ENCODE measurements at places on chromosomes 3 and 15.

GRCh38 chr15:90529371-90530249, at the start of gene CRTC3:
CRTC3 (plus strand) TSS chr15:90529923; CDS start chr15:90530072, 149 bp downstream.
- DNase-seq, result peak; percentile 14

DNA sequence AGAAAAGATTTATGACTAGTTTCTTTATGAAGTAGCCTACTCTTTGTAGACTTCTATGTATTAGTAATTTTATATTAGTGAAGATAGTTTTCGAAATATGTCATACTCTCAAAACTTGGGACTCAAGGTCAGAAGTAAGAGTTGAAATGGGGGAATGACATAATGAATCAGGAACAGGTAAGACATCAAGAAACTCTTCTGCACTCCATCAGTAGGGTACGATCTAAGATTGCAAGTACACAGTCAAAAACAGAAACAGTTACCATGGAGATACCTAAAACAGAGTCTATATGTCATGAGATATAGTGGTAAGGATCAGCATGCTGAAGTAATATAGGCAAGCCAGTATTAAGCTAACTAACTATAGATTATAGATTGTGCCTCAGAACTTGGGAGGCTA, 187.0 kb upstream of the MLF1 start:
- DNase-seq, result no peak

GRCh38 chr3:6861625-6862000, 698 bp downstream of the GRM7 start:
- no peak for DNase-seq

GRCh38 chr3:128369881-128370642, 96.6 kb downstream of the DNAJB8 start:
- DNase-seq, result no peak

- DNase-seq, result no peak
Observed at GRCh38 chr3:122969585-122970469, 57.7 kb downstream of the SEMA5B start.

DNA sequence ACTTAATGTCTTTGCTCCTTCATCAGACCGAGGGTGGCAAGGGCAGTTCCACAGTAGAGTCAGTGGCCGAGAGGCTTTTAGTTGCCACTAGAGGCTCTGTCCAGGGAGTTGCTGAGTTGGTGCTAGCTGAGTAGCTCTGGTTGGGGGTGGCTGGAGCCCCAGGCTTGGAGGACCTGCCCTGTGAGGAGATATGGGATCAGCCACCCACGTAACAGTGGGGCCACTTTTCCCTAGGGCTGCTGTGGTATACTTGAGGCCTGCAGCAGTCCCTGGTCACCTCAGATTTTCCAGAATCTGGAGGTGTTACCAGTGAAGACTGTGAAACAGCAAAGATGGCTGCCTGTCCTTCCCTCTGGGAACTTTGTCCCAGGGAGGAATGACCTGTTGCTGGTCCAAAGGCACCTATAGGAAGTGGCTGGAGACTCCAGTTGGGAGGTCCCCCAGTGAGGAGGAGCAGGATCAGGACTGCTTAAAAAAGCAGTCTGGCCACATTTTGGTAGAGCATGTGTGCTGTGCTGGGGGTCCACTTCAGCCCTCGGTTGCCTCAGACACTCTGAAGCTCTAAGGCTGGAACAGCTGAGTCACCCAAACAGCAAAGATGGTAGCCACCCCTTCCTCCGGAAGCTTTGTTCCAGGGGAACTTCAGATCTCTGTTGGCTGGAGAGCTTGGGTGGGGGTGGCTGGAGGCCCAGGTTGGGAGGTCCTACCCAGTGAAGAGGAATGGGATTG, 72.9 kb downstream of the AKAP13 start:
- DNase-seq, result no peak

DNA sequence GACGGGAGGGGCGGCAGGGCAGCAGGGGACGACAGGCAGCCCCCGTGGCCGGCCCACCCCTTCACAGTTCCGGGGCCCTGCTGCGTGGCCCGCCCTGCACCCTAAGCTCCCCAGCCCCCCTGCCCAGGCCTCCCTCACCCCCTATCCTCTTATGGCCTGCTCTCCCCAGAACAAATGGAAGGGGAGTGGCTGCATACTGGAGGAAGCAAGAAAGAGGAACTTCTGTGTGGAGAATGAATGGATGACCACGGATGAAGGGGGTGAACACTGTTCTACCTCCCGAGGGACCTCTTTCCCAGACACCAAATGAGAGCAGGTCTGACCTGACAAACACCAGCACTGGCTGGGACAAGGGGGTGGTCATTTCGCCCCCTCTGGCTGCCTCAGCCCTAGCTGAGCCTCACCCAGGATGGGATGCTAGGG, 25.0 kb downstream of the SEC61A1 start:
- no peak for DNase-seq

GRCh38 chr15:80121546-80121945, 31.3 kb upstream of the FAH start:
- DNase-seq, result no peak

- DNase-seq, result no peak
Observed at GRCh38 chr3:62818347-62818746, 56.9 kb downstream of the CADPS start.

DNA sequence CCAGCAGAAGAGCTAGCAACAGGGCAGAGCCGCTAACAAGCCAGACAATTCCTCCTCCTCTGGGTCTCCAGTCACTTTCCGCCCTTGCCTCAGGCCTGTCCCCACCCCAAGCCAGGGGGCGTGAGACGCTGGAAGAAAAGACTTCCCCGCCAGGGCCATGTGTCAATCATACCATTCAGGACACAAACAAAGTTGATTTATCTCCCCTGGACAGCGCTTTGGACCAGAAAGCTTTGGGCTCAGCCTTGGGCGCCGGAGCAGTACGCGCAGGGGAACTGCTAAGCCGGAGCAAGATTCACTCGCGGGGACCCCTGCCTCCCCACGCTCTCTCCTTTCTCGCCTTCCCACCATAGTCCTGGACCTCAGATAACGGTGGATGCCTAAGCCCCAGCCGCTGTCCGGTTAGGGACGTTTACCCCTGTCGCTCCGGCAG, 479 bp downstream of the LRRC2 start:
- DNase-seq, result peak; percentile 90

DNA sequence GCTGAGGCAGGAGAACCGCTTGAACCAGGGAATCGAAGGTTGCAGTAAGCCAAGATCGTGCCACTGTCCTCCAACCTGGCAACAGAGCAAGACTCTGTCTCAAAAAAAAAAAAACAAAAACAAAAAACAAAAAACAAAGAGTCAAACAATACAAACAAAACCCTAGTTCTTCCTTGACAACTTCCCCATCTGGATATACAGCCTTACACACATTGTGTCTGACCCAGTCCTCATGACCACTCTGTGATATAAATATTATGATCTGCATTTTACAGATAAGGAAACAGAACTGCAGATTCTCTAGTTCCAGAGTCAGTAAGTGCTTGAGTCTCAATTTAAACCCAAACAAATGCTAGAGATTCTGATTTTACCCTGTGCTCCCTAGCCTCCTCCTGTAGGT, 4.8 kb upstream of the ESYT3 start:
- no peak for DNase-seq

DNA sequence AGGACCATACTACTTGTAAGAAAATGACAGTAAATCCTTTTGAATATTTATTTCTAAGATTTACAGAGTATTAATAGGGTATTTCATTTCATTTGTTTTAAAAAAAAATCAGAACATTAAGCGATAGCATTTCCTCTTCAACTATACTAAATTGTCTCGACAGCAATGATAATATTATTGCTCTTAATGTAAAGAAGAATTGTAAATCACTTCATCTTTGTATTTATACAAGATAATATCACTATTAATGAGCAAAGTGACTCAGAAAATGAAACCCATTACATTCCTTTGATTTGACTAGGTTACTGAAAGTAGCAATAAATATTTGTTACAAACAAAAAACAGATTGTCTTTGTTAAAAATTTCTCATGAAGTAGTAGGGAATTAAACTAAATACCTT, 131.1 kb upstream of the CNTN4 start:
- DNase-seq, result no peak

GRCh38 chr3:105764378-105765307, 104.2 kb downstream of the CBLB start:
- DNase-seq, result no peak

- no peak for DNase-seq
Observed at GRCh38 chr15:101522621-101523559, 33.4 kb upstream of the PCSK6 start.

GRCh38 chr3:178823591-178824246, 247.9 kb downstream of the ZMAT3 start:
- no peak for DNase-seq

DNA sequence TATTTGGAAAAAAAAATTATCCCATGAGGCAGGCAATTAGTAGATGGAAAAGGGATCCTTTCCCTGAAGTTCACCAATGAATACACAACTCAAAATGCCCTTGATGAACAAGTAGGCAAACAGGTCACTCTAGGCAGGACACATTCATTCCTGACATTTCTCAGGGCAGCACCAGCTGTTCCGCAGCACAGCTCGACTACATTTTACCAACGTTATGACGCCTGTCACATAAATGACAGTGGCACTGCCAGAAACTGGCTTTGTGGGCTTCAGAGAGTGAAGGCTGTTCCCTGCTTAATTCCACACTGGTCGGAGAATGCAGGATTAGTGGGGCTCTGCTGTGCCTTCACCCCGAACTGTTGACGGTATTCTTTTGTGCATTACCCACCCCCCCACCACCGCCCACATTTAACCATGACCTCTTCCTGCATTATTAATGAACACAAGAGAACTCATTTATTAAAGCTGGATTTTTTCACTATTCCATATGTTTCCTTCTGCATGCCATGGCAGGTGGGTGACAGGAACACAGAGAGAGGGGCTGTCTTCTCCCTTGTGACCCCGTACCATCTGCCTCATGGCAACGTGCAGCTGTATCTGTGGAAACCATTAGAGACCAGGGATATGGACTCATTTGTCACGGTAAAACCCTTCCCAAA, 197.6 kb downstream of the PDZRN3 start:
- no peak for DNase-seq

DNA sequence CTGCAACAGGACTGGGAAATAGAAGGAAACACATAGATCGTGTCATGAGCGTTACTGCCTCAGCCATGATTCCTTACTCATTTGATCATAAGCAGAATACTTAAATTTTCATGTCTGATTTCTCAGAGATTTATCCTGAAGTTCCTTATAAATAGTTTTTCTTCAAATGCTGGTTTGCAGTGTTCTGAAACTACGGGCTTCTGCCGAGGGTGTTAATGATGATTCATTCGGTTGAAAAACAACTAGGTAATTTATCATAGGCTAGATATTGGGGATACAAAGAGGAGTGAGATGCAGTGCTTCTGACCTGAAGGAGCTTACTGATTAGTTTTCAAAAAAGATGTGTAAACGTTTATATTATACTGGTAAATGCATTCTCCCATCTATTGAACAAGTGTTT, 428.9 kb downstream of the NLGN1 start:
- DNase-seq, result no peak

GRCh38 chr3:113600418-113601182, 68.2 kb downstream of the SIDT1 start:
- no peak for DNase-seq

DNA sequence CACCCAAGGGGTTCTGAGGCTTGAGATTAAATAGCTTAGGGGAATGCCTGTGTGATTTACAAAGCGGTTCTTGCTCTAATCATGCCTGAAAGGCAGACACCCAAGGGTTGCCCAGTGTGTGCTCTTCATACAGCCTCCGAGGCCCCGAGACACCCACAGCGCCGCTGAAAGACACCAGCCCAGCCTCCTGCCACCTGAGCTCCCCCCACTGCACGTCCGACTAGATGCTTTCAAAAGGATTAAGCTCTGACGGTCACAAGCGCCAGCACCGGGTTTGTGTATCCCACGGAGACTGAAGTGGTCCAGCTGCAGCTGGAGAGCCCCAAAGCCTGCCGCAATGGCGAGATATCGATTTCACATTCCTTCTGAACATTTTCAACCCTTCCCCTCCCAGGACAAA, 50.3 kb downstream of the SPATA12 start:
- DNase-seq, result no peak

DNA sequence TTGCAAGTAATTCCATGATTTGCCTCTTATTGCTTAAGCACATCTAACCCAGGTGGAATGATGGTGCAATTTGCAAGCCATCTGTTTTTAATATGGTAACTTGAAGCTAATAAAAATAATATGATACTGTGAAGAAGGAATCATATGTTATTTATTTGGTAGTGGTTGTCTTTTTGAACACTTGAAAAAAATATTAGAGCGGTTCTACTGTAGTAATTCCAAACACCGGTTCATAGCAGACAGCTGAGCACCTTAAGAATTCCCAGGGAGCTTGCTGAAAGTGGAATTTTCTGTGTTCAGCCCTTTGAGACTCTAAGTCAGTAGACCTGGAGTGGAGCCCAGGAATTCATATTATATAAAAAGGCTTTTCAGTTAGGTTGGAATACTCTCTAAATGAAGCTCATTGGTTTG, 687.4 kb downstream of the EDEM1 start:
- no peak for DNase-seq

DNA sequence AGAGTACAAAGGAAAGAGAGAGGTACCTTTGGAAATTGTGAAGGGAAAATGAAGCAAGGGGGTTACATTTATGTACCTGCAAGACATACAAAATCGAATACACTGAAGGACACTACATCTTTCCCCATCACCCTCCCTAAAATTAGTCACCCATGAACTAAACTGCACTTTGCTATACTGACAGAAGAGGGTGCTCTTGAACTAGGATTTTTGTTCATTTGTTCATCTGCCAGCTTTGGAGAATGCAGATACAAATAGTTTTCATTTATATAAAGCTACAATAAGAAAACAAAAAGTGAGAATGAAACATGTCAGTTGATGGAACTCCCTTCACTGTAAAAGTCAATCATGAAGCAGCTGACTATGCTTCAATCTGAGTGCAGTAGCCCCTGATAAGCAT, 55.7 kb downstream of the PCCB start:
- DNase-seq, result no peak

DNA sequence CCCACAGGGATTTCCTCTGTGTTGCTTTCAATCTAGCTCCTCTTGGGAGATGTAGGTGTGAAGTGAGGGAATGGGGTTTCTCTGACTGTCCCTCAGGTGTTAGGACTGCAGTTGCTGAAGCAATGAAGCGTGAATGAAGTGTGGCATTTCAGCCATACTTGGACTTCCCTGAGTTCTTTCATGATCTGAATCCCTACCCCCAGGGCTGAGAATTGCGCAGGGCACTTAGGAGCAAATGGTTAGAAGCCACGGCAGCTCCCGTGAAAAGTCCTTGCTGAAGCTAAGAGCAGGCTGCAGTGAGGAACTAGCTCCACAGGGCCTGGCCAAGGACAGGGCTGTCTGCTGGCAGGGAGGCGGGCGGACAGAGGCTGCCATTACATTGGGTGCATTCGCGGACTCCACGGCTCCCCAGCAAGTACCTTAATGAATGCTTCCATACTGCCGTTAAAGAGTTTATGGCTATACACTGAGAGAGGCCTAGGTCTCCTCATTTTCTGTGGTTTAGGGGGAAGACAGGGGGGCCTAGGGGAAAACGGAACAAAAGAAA, 69.0 kb upstream of the RAD18 start:
- DNase-seq, result no peak

DNA sequence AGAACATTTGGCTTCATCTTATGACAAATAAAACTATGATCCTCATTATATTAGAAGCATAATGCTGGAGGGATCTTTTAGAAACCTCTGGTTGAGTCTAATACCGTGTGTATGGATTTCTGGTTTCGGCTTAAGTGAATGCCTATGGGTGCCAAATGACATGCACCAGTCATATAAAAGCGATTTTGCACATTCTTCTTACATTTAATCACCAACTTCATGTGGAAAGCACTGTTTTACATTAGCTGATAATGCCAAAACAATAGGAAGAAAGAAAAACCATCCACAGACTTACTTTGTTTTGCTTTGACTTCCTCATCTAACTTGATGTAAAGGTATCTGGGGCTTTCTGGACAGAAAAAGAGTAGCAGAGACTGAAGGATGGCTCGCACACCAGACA, 20.9 kb downstream of the SLC2A2 start:
- no peak for DNase-seq

GRCh38 chr3:66803721-66804695, 194.1 kb upstream of the KBTBD8 start:
- no peak for DNase-seq
